ENCODE measurements at places on chromosomes 1 and 21. TPM values are rescaled to one million over a fixed set of nuclear protein-coding genes. Genes with fewer than 3 reads are reported as not detected.
A peak's percentile ranks its signal among the peaks of the same experiment; 100 is the strongest.

DNA sequence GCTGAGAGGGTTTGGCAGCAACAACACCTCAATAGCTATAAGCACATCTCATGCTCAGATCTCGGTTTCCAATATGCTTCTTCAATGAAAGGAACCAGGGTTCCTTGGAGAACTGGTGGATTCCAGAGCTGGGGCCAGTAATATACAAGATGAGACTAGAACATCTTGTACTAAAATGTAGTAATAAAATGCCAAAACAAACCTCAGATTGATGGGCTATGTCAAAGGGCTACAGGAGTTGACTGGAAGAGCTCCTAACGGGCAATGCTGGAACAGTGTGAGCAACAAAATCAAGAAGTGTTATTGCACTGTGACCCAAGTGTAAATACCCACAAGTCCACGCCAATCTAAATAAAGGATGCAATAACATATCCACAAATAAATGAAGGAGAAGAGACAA lies 26.1 kb upstream of the SLC19A1 start:
- DNase-seq: no peak

DNA sequence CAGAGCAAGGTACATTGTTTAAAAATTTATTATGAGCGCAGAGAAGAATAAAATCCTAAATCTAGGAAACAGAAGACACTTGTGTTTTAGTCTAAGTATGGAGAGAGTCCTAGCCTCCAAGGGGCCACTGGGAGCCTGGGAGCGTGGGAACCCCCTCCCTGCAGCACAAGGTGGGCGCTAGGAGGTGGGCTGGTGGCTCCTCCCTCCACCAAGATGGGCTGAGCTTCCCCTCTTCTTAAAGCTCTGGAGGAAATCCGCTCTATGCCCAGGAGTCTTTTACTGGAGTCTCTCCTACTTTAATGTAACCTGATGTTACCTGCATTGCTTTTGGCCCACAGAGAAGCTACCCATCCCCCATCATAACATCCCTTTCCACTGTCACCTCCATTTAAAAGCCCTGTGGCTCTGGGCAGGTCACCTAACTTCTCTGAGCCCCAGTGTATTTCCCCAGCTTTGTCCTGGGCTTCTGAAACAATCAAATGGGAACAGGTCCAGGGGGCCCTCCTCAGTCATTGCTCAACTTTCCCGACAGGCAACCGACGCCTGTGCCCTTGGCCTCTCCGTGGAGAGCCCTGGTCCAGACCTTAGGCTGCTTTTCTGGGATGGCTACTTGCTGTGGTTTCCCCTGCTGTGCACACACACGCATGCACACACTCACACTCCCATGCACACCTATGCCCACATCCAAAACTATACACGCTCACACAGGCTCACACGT lies 181.5 kb downstream of the NPHP4 start:
- no peak for DNase-seq

- DNase-seq: no peak
Observed at GRCh38 chr1:107952989-107953388, 12.0 kb downstream of the VAV3 start.

Gene CAPN8
- total RNA-seq: 1.7 TPM

Gene IL10
- not detected for total RNA-seq

GRCh38 chr21:40923407-40923806 lies 76.4 kb upstream of the DSCAM start:
- DNase-seq: peak; percentile 24

GRCh38 chr1:1489231-1489630 lies 17.7 kb downstream of the ATAD3B start:
- no peak for DNase-seq

GRCh38 chr1:111990026-111990877 lies 784 bp upstream of the KCND3 start:
- peak; percentile 39 for DNase-seq

Gene HPCAL4
- total RNA-seq: 1.4 TPM

Gene DENND2C
- total RNA-seq: 10.8 TPM

Gene SFPQ
- total RNA-seq: 201 TPM

Gene CDA
- total RNA-seq: not detected

- DNase-seq: no peak
Observed at GRCh38 chr1:245972476-245972875, 534.6 kb downstream of the SMYD3 start.

DNA sequence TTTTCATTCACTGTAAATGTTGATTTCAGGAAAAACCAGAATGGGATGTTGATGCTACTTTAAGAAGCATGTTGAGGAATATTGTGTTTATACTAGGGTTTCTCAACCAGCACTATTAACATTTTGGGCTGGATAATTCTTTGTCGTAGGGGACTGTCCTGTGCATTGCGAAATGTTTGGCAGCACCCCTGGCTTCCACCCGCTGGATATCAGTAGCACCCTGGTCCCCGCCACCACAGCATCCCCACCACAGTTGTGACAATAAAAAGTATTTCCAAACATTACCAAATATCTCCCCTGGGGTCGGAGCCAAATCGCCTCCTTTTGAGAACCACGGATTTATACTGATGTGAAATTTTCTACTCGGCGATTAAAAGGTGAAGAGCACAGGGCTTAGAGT lies 41.9 kb downstream of the BTG3 start:
- no peak for DNase-seq
